ENCODE measurements at places on chromosomes 5 and 9.

DNA sequence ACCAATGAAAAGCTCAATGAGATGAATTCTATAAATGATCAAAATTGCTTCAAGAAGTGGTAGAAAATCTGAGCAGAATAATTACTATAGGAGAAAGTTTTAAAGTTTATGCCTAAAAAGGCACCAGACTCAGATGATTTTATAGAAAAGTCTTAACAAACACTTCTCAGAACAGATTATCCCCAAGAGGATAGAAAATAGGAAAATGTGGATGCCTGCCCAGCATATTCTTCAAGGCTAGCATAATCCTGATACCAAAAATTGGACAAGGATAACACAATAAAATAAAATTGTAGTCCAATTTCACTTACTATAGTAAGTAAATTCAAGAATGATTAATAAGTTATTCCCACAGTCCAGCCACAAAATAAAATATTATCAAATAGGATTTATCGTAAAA lies 397.0 kb downstream of the NR2F1-AS1 start:
- DNase-seq: no peak

- DNase-seq: no peak
Observed at GRCh38 chr5:74973694-74974093, 78.7 kb downstream of the GCNT4 start.

GRCh38 chr9:106880863-106881262 lies 17.9 kb downstream of the ZNF462 start:
- DNase-seq: no peak

- no peak for DNase-seq
Observed at GRCh38 chr5:33848554-33848953, 43.2 kb downstream of the ADAMTS12 start.

GRCh38 chr5:56712895-56713591 lies 102.3 kb upstream of the MAP3K1 start:
- DNase-seq: no peak

- no peak for DNase-seq
Observed at GRCh38 chr5:172223901-172224873, 30.2 kb downstream of the EFCAB9 start.

DNA sequence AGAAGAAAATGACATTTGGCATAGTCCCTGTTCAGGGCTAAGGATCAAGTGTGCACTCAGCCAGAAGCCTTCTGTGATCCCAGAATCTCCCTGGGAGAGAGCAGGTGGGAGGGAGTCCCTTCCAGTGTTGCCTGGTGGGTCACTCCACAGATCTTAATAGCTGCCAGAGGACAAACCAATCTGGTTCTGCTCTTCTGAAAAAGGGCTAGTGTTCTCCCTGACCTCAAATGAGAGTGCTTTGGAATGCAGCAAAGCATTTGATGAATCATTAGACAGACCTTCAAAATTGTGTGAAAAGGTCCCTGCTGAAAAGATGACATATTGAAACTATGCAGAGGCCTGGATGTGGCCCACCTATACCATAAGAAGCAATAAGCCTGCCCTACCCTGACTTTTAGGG lies 339.7 kb downstream of the TMEM232 start:
- DNase-seq: no peak

DNA sequence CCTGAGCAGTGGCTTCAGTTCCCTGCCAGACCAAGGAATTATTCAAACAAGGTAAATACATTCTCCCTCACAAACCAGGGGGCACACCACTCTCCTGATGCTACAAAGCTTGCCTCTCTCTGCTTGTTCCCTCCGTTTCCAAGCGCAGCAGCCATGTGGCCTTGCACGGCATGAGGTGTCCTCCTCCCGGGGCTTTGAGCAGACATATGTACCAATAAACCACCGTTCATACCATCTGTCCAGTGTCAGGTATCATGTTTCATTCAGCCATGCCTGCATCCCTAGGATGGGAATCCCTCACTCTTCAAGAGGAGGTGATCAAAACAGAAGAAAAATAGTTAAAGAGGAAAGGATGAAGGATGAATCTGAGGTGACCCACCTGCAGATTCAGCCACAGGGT lies 282.7 kb downstream of the ENC1 start:
- DNase-seq: no peak

GRCh38 chr9:72300873-72301272 lies 64.1 kb downstream of the ZFAND5 start:
- no peak for DNase-seq

- peak; percentile 67 for DNase-seq
Observed at GRCh38 chr5:169052207-169052606, 248.7 kb downstream of the SLIT3 start.

- DNase-seq: no peak
Observed at GRCh38 chr5:168159425-168159824, 132.0 kb upstream of the WWC1 start.

GRCh38 chr5:120778491-120779484 lies 314.7 kb downstream of the PRR16 start:
- DNase-seq: peak; percentile 52

GRCh38 chr9:16307626-16308195 lies 562.8 kb downstream of the BNC2 start:
- DNase-seq: no peak

- no peak for DNase-seq
Observed at GRCh38 chr5:124399426-124399961, 346.9 kb downstream of the ZNF608 start.

DNA sequence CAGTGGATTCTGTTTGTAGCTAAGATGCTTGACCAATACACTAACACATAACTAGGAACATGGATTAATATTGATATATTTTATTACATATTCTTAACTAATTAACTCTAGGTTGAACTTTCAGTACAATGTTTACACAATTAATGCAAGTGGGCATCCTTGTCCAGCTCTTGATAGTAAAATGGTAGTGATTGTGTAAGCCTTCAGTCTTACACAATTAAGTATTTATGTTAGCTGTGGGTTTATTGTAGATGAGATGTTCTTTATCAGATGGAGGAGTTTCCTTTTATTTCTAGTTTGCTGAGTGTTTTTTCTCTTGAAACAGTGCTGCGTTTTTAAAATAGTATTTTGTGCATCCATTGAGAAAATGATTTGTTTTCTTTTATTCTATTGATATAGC lies 1210.8 kb downstream of the CDH12 start:
- DNase-seq: no peak

DNA sequence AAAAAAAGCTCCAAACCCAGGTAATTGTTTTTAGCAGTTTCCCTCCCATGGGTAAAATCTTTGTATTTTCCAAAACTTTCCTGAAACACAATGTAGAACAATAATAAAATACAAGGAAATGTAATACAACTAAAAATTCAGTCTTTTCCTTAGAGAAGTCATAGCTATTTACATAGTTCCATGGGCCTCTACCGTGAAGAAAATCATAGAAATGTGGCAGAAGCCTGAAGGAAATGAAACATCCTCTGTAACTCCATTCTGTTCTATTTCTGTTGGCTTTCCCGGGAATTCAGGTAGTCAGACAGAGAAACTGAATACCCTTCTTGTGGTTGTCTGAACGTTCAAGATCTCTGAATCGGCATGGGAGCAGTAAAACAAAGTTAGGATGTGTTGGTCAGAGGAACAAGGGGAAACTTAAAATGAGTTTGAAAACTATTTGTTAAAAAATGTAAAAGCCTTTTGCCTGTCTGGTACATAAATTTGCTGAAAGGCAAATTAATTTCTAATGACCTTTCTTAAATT lies 202.4 kb upstream of the ZNF608 start:
- no peak for DNase-seq

DNA sequence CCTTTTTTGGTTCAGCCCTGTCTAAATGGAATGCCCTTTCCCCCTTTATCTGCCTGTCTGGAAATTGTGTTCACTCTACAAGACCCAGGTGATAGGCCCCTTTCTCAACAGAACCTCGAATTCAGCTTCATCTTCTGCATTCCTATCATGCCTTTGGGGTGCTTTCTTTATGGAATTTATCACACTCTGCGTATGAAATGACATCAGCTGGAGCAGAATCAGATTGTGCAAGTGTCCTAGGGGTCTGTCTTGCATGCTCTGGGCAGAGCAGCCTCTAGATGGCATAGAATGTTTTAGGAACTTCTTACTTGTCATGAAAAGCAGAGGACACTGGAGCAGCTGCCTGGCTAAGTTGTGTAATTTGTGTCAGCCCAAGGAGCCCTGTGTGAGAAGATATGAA lies 84.9 kb downstream of the ISL1 start:
- DNase-seq: no peak

GRCh38 chr5:146622391-146622790 lies 106.4 kb upstream of the GPR151 start:
- DNase-seq: no peak

GRCh38 chr5:83095957-83096539 lies 18.7 kb downstream of the XRCC4 start:
- DNase-seq: peak; percentile 60
